ENCODE measurements at places on chromosomes 7 and 10.
A peak's percentile ranks its signal among the peaks of the same experiment; 100 is the strongest.

DNA sequence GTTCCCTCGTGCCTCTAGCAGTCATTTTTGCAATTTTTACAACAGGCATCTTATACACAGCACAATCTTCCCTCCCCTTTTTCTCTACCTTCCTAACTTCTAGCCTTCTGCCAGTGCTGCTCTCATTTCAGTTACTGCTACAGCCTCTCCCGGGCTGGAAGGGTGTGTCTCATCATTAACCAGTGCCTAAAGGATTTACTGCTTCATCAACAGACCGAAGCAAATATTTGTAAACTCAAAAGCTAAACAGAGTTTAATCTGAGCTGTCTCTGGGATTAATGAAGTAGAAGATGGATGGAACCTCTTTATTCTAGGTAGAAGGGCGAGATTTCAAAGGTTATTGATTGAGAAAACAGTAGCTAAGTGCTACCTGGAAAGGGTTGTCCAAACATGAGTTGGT is 94.3 kb downstream of the PRPF18 start:
- no peak for DNase-seq

GRCh38 chr7:25031007-25031406 is 51.0 kb upstream of the OSBPL3 start:
- no peak for DNase-seq

DNA sequence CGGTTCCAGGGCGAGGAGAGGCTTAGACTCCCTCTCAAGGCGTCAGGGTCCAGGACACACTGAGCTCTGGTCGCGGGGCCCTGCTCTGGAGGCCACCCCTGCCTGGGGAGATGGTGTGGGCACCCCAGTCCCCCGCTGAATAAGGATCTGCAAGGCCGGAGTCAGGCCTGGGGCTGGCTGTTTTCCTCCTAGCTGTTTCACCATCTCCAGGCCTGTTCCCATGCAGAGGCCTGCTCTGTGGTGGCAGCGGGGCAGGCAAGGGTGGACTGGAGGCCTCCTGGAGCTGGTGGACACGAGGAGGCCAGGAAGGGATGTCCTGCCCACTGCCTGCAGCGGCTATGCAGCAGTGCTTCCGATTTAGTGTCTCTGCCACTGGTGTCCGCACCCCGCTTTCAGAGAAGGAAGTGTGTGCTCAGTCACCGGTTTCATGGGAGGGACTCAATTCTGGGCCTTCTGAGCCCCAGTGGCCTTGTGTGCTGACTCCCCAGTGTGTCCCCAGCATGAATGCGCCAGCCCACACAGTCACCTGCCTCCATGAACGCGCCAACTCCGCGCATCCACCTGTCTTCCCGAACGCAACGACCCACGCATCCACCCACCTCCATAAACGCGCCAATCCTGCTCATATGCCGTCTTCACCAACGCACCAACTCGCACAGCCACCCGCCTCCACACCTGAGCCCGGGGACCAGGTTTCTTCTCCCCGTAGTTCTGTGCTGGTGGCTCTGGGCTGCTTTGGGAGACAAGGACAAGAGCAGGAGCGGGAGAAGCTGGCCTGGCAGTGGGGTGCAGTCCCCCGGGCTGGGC is 14.5 kb upstream of the GPR146 start:
- DNase-seq: no peak

DNA sequence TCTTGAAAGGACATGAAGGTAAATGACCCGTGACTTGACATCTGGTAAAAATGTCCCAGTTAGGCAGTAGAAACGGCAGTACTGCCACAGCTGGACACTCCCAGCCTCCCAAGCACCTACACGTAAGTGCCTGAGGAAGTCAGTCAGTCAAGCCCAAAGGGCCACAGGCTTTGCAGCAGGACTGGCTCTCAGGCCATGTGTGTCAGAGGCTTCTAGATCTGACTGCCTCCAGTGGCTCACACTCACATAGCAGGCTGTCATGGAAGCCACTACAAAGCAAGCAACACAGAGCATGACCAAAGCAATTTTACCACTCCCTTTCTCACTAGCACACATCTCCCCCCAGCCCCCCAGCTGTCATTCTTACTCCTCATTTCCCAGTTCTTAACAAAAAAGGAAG is 17.8 kb upstream of the CCNJ start:
- DNase-seq: no peak

DNA sequence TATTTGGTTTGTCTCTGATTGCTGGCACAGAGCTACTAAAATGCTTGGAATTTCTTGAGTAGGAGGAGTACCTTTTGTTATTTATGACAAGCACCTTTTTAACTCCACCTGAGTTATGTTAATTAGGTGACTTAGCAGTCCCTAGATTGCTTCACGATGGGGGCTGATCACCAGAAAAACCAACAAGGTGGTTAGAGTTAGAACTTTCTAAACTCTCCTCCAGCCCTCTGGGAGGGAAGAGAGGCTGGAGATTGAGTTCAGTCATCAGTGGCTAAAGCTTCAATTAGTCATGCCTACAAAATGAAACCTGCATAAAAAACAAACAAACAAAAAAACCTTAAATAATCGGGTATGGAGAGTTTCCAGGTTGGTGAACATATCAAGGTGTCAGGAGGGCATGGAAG is 23.6 kb upstream of the ING3 start:
- DNase-seq: no peak

GRCh38 chr7:132298790-132299189 is 277.5 kb downstream of the PLXNA4 start:
- no peak for DNase-seq

- DNase-seq: no peak
These were observed 281.7 kb downstream of the KLF6 start for GRCh38 chr10:3503299-3503698.

DNA sequence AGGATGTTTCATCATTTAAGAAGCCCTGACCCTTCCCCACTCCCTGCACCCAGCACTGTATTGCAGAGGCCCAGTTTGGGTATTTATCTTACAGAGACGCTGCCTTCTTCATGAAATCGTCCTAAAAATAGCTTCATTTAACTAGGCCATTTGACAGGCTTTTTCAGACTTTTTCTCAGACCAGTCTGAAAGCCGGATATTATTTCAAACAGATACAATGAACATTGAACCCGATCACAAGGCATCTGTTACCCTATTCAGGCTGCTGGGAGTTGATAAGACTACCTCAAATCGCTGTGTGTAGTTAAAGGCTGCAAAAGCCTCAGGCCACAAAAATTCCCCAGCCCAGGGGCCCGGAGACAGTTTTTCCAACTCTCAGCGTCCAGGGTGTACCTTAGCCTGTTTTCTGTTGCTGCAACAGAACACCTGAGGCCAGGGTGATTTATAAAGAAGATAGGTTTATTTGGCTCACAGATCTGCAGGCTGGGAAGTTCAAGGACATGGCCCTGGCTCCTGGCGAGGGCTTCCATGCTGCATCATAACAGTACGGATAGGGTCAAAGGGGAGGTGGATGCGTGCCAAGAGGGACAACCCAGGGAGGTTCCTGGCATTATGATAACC is 130.7 kb upstream of the SH2B2 start:
- DNase-seq: no peak

DNA sequence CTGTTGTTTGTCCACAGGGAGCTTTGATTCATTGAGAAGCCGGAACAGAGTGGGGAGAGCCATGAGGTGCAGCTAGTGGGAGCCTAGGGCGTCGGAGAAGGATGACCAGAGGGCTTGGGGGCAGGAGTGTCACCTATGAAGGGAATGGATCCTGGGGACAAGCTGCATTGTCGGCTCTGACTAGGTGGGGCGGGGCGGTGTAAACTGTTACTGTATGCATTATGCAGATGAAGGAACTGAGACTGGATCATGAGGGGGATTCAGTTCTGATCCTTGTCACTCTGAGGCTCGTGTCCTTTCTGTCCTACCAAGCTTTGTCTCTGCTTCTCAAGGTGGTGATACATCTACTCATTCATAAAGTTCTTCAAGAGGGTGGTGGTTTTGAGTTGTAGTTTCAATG is 39.9 kb upstream of the MMD2 start:
- no peak for DNase-seq

GRCh38 chr7:42106562-42106961 is 130.4 kb downstream of the GLI3 start:
- DNase-seq: no peak

DNA sequence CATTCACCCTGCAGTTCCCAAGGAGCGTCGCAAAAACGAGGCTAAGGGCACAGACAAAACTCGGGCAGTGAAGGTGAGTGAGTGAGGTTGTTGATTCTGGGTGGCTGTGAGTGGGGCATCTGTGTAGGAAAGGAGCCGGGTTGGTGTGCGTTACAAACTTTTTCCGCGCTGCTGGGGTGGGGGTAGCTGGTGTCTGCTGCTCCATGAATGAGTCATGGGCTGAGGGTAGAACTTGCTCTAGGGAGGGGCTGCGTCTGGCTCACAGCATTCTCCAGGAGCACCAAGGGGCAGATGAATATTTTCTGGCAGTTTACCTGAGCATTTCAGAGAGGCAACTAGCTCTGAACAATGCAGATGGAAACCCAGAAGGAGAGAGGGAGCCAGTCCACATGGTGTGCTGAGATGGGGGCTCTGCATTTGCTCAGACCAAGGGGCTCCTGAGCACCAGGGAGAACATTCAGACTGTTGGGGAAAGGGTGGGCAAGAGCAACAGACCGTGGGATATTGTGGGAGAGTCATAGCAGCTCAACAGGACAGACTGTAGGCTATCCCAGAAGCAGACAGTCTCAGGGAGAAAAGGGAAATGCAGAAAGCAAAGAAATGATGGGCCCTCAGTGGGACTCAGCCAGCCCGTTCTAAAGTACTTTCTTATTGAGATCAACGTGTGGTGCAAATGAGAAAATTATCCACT is 18.8 kb downstream of the NOBOX start:
- peak; percentile 14 for DNase-seq

DNA sequence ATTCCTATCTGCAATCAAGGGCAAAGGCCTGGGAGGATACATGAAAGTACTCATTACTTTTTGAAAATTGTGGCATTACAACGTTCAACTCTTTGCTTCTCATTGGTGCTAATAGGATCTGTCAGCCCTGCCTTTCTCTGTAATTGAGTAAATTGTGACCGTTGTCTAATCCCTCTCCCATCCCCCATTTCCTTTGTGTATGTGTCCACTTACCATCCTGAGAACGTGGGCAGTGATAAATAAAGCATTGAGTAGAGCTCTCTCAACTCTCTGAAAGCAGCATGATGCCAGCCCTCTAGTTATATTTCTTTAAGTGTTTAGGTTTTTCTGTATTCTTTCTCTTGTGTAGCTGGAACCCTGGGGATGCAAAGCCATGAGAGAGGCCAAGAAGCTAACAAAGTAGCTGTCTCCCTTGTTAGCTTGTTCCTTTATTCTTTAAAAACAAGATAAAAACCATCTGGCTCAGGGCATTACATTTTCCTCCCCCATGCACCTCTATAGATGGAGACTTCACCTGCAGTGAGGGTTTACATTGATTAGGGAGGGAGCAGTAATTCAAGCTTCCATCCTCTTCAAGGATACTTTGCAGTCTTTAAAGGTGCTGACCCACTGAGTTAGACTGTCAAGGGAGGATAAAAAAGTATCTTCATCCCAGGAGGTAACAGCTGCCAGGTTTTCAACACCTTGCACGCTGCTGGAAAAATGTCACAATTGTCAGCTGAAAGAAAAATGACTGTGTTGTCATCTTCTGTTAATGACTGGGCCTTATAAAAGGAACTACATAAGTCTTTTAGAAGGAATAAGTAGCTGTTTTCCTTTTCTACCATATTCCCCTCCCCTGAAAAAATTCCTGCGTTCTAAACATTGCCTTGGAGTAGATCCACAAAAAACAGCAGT is 112.3 kb downstream of the BTRC start:
- DNase-seq: no peak

GRCh38 chr10:34728361-34728760 is 86.7 kb downstream of the PARD3 start:
- DNase-seq: no peak

- DNase-seq: no peak
These were observed 227.6 kb downstream of the DGKI start for GRCh38 chr7:137619181-137619580.

All from stimulated activated CD4-positive, alpha-beta T cell treated with anti-CD3 and anti-CD28 coated beads, TNF-alpha, amount 100 ng/mL, for 1 hour (primary cell).